ENCODE measurements at places on chromosomes 4 and X.

DNA sequence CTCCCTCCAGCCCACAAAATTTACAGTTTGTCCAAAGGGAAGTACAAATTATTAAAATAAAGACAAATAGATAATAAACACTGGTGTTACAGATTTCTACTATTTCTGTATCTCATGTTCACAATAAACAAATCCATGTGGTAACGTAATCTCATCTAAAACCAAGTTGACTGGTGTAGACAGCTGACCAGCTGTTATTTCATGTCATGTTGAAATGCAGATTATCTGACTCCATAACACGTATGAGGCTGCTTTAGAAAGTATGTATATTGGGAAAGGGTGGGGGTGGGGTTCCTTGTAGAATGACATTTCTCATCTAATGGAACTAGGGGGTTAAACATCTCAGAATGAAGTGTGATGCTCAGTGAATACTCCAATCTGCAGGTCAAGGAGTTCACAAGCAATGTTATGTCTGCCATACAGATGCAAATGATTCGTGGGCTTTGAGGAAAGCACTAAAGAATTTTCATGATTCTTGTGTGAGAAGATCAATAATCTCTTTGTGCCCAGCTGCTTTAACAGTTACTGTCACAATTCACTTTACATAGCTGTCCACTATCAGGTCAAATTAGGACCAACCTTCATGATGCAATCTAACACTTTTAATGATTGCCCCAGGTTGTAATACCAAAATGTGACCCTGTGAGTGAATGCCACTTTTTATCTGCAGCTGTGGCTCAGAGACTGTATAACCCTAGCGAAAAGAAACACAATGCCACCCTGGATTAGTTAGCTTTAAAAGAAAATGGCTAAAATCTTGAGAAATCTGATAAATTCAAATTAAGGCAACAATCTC is 114.0 kb downstream of the ENOX2 start:
- DNase-seq = no peak

- DNase-seq = no peak
Measured at GRCh38 chr4:126937846-126938422, 694.8 kb upstream of the INTU start.

DNA sequence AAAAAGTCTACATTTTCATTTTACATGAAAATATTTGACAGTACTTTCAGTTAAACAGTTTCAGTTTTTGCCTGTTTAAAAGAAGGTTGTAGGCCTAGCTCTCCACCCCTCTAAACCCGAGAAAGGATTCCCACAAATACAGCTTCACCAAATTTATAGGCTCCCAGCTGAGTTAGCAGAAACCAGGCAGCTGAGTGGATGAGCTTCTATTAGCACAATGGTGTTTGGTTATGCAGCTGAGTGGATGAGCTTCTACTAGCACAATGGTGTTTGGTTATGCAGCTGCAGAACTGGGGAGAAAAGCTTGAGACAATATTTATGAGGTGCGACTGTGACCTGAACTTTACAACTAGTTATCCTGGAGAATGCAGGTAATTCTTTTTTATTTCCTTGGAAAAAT is 36.6 kb upstream of the PAQR3 start:
- DNase-seq = no peak

GRCh38 chrX:126550816-126551215 is 1.8 kb downstream of the DCAF12L1 start:
- no peak for DNase-seq

DNA sequence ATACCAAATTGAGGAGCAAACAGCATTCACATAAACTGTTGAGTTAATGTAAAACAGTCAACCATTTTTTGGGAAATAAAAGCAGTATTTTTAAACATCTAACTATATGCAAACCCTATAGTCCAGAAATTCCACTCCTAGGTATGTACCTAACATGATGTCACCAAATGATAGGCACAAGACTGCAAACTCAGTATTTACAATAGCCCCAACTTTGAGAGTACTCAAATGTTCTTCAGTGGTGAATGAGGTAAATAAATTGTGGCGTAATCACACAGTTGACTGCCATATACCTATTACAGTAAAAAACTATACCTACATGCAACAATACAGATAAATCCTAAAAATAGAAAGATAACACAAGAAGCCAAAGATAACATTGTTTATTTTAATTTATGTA is 1243.8 kb upstream of the ADGRL3 start:
- no peak for DNase-seq

GRCh38 chr4:139878050-139878449 is 212.4 kb downstream of the MGST2 start:
- DNase-seq = no peak

DNA sequence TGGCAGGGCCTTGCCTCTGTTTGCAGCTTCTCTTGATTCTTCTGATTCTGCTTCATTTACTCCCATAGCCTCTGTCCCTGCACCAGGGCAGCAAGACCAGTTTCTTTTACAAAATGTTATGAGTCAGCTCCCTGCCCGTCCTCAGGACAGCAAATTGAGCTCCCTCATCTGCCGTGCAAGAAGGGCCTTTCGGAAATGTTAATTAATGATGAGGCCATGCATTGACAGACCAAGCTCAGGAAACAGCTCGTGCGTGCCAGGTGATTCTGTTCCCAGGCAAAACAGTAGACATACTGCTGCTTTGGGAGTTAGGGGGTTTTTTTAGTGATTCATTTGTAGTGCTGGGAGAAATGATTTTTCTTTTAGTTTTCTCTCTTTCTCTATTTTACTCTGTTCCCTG is 231.7 kb downstream of the FBXW7 start:
- DNase-seq = no peak

GRCh38 chr4:83255584-83255983 is 29.0 kb downstream of the COQ2 start:
- no peak for DNase-seq

- no peak for DNase-seq
Measured at GRCh38 chr4:165721815-165722214, 151.2 kb upstream of the TLL1 start.

GRCh38 chr4:119103263-119103662 is 32.4 kb upstream of the MYOZ2 start:
- DNase-seq = peak; percentile 89

DNA sequence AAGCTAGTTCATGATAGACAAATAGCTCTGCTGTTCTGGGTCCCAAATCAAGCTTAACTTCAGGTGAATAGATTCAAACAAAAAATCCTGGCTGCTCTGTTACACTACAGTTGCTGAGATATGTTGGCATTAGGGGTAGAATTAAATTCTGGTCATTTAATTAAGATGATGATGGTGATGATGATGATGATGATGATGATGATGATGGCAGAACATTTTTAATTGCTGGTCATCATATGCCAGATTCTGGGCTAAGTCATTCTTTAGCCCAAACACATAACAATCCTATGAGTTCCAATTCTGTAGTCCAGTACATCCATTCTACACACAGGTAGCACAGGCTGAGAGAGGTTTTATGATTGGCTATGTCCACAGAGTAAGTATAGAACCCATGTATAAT is 741.5 kb downstream of the STIM2 start:
- DNase-seq = no peak

GRCh38 chr4:24564488-24564887 is 19.9 kb downstream of the DHX15 start:
- no peak for DNase-seq

- DNase-seq = no peak
Measured at GRCh38 chrX:11968991-11969390, 169.3 kb upstream of the FRMPD4 start.

GRCh38 chr4:26001816-26002215 is 87.8 kb downstream of the SMIM20 start:
- no peak for DNase-seq

GRCh38 chr4:185723631-185724260 is 88.2 kb downstream of the SORBS2 start:
- no peak for DNase-seq

DNA sequence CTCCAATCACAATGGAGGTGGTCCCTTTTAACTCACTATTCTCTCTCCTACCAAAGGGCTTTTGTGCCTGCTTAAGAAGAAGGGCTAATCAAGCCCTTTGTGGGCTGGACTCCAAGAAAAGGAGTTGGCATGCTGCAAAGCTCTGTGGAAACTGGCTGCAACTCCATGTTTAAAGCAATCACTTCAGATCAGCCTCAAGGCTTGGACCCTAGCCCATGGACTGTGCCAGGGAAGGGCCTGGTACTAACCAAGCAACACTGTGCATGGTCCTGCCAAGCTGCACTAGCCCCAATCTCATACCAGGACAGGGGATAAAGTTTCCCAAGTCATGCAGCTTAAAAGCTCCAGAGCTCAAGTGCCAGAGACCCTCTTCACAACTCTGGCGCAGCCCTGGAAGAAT is 86.7 kb downstream of the ATP8A1 start:
- DNase-seq = no peak

- no peak for DNase-seq
Measured at GRCh38 chrX:104347860-104348259, 93.1 kb upstream of the ESX1 start.

DNA sequence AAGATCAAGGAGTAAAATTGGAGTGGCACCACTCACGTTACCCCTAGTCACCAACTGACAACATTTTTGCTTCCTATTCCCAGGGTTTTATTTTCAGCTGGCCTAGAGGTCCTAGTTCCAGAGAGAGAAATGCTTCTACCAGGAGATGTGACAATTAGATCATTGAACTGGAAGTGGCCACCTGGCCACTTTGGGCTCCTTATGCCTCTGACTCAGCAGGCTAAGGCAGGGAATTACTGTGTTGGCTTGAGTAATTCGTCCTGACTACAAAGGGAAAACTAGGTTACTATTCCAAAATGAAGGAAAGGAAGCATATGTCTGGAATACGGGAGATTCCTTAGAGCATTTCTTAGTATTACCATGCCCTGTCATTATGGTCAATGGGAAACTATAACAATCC is 831.6 kb upstream of the NDST4 start:
- DNase-seq = no peak

GRCh38 chrX:78650906-78651437 is 8.2 kb downstream of the RTL3 start:
- peak; percentile 2 for DNase-seq

GRCh38 chr4:3235581-3235980 is 13.4 kb upstream of the MSANTD1 start:
- DNase-seq = no peak

DNA sequence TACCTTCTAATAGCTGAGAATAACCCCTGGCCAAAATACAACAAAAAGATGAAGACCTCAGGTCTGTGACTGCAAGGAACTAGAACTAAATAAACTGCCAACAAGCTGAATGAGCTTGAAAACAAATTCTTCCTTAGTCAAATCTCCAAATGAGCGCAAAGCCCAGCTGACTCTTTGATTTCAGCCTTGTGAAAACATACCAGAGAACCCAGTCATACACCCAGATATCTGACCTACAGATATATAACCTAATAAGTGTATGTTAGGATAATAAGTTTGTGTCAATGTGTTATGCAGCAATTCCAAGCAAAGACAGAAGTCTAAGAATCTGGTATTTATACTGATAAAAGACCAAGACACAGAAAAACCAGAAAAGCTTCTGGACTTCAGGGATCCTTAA is 38.0 kb upstream of the ADGRL3 start:
- no peak for DNase-seq

DNA sequence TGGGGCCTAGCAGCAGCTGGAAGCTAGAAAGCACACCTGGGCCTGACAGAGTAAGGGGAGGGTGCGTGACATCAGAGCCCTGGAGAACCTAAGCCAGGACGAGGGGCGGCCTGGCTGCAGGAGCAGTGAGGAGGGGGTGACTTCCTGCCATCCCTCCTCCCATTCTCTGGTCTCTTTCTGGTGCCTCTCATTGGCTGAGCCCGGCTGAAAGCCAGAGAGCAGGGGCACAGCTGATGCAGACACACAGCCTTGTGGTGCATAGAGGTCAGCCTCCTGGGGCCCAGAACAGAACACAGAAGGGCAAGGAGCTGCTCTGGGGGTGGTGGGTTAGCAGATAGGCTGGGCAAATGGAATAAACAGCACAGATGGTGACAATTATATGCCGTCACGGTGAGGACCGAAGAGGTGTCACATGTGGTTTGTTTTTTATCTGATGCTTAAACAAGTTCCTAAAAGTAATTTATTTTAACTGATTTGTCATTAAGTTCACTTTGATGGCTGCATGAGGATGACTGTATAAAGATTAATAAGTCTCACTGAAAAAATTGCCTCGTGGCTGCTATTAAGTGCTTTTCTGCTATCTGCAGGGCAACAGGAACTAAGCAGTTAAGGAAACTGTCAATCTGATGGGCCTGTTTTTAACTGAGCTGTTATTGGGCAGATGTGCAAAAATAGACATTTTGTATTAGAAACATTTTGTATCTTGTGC is 102.0 kb downstream of the FNIP2 start:
- DNase-seq = no peak

- DNase-seq = no peak
Measured at GRCh38 chrX:10199212-10199611, 42.4 kb downstream of the CLCN4 start.

- DNase-seq = no peak
Measured at GRCh38 chr4:63607169-63607872, 801.9 kb downstream of the TECRL start.

GRCh38 chrX:132718431-132718958 is 229.7 kb upstream of the MBNL3 start:
- DNase-seq = no peak

DNA sequence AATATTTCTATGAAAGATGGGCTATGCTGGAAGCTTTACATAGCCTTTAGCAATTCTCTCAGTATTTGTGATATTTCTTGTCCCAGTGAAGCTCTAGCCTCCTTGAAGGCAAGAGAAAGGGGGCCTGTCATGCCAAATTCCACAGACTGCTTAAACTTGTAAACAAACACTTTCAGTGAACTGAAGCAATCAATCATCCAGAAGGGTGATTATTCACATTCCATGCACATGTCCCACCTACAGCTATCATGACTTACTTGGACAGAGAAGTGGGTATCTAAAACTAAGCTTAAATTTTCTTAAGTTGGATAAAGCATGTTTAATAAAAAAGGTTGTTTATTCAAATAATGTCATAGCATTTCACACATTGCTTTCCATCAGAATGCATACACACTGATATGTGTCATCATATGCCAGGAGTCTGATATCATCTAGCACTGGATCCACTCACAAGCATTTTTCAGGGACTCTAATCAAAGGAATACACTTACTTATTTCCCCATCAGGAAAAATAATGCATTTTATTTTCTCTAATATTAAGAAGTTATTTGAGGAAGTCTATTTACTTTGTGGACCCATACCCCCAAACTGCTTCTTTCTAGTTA is 1.2 kb upstream of the FSTL5 start:
- DNase-seq = no peak

- DNase-seq = no peak
Measured at GRCh38 chr4:174517502-174518445, 4.5 kb downstream of the HPGD start.

DNA sequence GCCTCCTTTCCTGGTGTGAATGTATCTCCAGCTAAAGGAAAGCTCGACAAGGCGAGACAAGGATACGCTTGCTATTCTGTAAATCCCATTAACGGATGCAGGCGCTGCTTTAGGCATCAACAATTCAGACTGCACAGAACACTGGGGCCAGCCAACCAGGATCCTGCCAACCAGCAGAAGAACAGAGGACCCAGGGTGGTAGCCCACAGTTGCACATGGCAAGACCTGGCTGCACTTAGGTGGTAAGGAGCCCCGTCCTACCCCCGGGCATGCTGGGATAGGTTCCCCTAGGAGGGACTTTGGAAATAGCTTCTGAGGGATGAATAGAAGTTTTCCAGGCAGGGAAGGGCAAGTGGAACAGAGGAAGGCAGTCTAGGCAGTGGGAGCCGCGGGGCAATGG is 20.7 kb downstream of the PSAPL1 start:
- no peak for DNase-seq

GRCh38 chr4:150960079-150960478 is 55.0 kb downstream of the LRBA start:
- DNase-seq = no peak

- DNase-seq = no peak
Measured at GRCh38 chrX:27706526-27706925, 101.3 kb upstream of the MAGEB10 start.

Data from amniotic stem cell (primary cell).